ENCODE measurements at places on chromosomes 12 and 14.

DNA sequence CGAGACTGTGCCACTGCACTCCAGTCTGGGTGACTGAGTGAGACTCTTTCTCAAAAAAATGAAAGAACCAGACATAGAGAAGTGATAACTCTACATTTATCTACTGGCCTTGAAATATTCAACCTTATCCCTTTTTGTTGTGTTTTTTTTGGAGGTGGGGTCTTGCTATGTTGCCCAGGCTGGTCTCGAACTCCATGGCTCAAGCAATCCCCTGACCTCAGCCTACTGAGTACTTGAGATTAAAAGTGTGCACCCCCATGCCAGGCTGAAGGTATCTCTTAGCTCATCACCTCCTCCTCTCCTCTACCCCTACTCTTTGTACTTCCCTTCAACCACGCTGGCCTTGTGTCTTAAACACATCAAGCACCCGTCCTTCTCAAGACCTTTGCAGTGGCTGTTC is 3.8 kb downstream of the DRAM1 start:
- no peak for DNase-seq

DNA sequence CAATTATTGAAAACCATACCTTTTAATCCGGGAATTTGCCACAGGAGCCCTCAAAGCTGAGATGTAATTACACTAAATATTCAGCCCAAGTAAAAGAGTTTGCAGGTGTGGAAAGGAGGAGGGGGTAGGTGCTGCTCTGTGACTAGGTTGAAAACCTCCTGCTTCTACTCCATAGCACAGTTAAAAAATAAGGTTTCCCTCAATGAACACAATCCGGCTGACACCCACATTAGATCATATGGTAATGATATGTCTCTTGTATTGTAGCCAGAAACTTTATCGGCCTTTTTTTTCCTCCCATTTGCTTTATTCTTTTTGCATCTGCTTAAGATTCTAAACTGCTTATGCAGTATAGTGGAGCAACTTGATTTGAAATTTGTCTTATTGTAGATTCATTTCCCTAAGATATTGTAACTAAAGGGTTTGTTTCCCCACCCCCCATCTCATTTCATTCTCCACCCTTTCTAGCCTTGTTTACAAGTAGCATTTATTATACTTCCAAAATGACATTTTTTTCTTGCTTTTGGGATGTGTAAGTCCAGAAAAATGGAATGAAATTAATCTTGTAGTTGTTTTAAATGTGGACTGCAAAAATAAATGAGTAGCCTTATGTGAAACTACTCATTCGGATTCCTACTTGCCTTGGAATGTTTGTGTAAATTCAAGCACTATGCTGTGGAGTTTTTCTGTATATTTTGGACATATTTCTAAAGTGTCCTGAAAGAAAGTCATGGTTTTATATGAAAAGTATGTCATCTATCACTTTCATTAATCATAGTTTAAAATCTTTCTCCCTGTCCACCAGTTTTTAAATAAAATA is at the start of gene DCN:
DCN (minus strand) TSS at position 182 of the 820 bp plus-strand sequence. CDS start 4,265 bp downstream, outside the sequence.
- DNase-seq, result no peak

DNA sequence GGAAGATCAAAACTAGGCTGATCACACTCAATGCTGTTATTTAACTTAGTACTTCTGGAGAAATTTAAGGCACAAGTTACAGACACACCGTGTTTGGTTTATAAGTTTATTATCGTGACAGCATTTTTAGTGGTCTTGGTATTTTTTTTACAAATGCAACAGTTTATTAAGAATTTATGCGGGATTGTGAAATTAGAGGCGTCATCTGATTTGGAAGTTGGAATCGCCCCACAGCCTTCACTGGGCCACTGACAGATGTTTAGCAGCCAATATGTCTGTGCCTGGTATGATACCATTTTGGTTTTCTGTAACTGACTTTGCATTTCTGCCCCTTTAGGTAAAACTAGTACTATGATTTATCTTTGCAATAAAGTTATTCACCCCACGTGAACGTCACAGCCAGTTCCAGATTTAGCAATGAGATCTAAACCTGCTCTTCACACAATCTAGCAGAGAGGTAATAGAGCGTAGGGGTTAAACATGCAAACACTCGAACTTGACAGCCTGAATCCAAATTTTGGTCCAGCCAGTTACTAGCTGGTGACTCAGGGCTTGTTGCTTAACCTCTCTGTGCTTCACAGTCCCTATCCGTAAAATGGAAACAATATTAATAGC is 73.2 kb upstream of the SSTR1 start:
- DNase-seq, result no peak

DNA sequence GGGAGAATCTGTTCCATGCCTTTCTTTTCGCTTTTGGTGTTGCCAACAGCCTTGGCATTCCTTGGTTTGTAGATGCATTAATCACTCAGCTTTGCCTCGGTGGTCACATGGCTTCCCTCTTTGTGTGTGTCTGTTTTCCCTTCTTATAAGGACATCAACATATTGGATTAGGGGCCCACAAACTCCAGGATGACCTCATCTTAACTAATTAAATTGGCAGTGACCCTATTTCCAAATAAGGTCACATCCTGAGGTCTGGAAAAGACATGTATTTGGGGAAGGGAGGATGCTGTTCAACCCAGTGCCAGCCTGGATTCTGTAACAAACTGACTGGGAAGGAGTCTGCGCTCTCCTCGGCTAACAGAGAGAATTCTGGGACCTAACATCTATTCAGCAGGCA is 365.7 kb upstream of the FKBP4 start:
- no peak for DNase-seq

- no peak for DNase-seq
Observed at GRCh38 chr12:77968571-77968970, 137.9 kb downstream of the NAV3 start.

GRCh38 chr12:44446181-44446580 is 429.9 kb downstream of the NELL2 start:
- DNase-seq, result no peak

GRCh38 chr14:42556551-42556950 is 949.9 kb downstream of the LRFN5 start:
- DNase-seq, result no peak

DNA sequence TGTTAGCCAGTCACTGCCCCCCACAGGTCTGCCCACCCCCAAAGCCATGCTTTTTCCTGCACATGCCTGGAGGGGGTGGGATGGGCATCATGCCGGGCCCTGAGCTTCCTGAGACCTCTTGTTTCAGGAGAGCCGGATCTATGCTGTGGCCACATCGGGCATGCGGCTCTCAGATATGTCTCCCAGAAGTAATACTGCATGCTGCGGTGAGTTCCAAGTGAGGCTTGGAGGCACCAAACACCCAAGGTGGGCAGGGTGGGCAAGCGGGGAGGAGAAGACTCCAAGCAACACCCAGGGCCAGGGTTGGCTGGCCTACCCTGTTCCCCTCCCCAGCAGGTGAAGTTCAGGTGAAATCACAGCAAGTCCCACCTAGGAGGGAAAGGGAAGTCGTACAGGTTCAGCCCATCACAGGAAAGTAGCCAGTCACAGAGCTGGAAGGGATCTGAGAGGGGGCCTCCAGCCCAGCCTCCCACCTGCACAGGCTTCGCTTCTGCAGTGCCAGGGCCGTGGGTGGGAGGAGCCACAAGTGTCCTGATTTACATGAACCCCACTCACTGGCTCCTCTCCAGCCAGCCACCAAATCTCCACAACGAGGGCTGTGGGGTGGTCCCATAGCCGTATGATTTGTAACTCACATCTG is 30.9 kb downstream of the PIGH start:
- no peak for DNase-seq

- no peak for DNase-seq
Observed at GRCh38 chr14:99908653-99909250, 115.5 kb downstream of the EML1 start.

GRCh38 chr12:6684609-6685008 is 4.6 kb downstream of the ZNF384 start:
- DNase-seq, result no peak

DNA sequence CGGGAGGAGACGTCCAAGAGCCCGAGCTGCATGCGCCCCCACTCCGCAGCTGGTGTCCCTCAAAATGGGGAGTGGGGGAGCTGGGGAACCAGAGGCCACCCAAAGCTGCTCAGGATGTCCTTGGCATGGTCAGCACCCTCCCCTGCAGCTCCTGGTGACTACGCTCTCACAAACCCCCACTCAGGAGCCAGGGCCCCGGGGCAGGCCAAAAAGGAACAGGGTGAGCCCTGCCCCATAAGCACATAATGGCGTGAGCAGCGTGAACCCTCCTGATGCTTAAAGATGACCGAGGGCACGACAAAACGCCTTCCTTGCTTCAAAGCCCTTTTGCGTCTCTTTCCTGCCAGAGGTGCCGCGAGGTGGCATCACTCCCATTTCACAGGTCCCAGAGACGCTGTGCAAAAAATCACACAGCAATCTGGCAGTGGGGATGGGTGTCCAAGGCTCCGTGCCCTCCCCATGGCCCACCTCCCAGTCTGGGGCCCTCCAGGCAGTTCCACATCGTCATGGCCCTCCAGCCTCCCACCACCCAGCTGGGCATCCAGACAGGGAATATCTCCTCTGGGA is 13.5 kb downstream of the NCOR2 start:
- no peak for DNase-seq

- no peak for DNase-seq
Observed at GRCh38 chr14:72619881-72620280, 274.0 kb downstream of the DPF3 start.

DNA sequence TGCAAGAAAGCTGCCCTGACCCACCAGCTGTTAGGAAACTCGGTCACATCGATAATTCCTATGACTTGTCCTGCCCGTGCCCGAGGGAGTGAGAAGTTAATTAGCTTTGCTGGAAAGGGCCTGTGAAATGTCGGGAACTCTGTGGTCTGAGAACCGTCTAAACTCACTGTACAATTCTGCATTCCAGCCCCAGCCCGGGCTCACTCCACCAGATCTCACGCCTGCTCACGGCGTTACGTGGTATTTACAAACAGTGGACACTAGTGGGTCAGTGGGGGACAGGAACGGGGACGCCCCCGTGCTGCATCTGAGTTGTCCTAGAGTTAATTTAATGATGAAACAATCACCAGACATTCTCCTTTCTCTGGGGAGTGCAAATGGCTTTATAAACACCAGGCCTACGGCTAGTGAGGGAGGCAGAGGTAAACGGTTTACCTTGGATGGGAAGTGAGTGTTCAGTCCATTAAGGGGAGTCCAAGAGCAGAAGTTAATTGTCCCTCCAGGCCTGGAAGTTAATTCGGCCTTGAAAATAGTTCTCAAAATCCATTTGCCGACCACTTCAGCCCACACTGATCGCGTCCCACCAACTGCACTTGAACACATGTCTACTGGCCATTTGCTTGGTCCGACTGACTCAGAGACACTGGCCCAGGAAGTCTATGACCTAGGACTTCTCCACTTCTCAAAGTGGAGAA is 93.5 kb upstream of the MED13L start:
- DNase-seq, result no peak

- no peak for DNase-seq
Observed at GRCh38 chr14:63981569-63981968, 128.8 kb downstream of the SYNE2 start.

DNA sequence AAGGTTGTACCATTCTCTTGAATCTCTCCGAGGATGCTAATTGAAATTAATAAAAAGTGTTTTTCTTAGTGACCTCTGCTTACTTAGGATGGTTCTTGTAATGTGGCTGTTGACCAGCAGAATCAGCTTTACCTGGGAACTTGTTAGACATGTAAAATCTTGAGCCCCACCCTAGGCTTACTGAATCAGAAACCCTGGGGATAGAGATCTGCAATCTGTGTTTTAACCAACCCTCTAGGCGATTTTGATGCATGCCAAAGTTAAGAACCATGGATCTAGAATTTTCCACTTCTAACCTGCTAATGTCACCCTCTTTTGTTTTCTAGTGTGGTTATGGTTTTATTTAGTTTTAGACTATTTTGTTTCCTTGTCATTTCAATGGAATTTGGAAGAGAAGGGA is 6.5 kb downstream of the NUBPL start:
- no peak for DNase-seq

DNA sequence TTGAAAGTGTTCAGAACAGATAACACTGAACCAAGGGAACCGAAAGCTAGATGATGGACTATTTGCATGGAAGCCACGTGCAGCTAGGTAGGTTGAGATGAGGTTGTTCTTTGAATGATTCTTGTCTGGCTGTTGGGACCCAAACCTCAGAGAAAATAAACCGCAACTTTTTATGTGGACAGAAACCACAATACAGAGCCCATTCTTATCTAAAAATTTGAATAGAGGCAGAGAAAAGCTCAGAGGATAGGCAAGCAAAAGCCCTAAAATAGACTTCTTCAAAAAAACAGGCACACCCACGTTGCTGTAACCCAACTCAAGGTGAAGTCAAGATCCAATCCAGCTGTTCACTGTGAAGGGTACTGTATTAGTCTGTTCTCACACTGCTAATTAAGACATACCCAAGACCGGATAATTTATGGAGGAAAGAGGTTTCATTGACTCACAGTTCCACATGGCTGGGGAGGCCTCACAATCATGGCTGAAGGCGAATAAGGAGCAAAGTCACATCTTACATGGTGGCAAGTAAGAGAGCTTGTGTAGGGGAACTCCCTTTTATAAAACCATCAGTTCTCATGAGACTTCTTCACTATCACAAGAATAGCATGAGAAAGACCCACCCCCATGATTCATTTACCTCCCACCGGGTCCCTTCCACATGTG is 353.8 kb downstream of the AACS start:
- no peak for DNase-seq

- DNase-seq, result no peak
Observed at GRCh38 chr12:45509187-45509586, 220.3 kb upstream of the ARID2 start.

DNA sequence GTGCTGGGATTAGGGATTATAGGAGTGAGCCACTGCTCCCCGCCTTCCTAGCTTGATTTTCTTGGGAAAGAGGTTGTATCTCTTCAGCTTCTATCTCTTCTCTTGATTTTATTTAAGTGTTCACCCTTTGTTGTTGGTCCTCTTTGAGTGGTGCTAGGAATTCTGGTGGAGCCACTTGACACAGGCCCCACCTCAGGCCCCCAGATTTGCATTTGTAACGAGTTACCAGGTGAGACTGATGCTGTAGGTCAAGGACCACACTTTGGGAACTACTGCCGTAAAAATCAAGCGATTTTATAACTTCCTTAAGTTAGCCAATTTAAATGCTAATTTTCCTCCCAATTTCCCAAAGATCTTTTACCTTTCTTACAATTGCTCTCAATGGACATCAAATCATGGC is 26.3 kb downstream of the SRGAP1 start:
- no peak for DNase-seq

DNA sequence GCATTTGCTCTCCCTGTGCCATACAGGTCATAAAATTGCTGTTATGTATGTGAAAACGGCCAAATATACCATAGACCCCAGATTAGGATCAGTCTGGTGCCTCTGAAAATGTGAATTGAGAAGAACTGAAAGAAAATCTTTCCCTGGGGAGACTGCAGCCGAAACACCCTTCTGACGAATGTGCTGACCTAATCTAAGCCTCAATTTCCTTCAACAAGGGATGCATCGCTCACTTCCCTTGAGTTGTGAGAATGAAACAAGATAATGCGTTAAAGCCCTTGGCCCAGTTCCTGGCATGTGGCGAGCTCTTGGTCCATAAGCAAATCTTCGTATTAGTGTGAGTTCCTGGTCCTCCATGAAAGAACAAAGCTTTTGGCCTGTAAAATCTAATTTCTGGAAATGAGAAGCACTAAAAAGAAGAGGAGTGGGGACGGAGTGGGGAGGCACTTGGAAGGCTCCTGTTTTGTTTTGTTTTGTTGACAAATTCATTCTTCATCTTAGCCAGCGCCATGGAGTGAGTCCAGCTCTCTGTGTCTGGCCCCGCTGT is 49.5 kb upstream of the RTRAF start:
- no peak for DNase-seq

GRCh38 chr12:15532364-15532977 is 210.2 kb downstream of the PTPRO start:
- DNase-seq, result no peak

GRCh38 chr14:29111554-29111953 is 345.0 kb downstream of the FOXG1 start:
- no peak for DNase-seq

GRCh38 chr12:119461636-119462214 is 127.2 kb downstream of the CCDC60 start:
- DNase-seq, result no peak

Data from activated gamma-delta T cell (primary cell).